ENCODE measurements at places on chromosomes 5 and 9. TPM values are rescaled to one million over a fixed set of nuclear protein-coding genes. Genes with fewer than 3 reads are reported as not detected.

Gene SLC34A1
- total RNA-seq: not detected

Gene PHF19
- total RNA-seq: 35.3 TPM

Gene ARSB
- 12.2 TPM for total RNA-seq

Gene ZNF454
- total RNA-seq: 8.9 TPM

Gene PDZD2
- 113 TPM for total RNA-seq

Gene KIF20A
- total RNA-seq: not detected

Gene PCDHB10
- 13.8 TPM for total RNA-seq

Gene ANKRD31
- total RNA-seq: 0.73 TPM

Gene ELAVL2
- total RNA-seq: 88.4 TPM

Gene FAM153A
- total RNA-seq: 91.1 TPM

Gene NRG2
- 10.7 TPM for total RNA-seq

Gene LCP2
- total RNA-seq: 19.7 TPM

Gene PCDHA2
- 1.7 TPM for total RNA-seq

Gene ACTBL2
- not detected for total RNA-seq

Gene LHX3
- not detected for total RNA-seq

Gene TMEM267
- total RNA-seq: 7.7 TPM

Gene PFN3
- not detected for total RNA-seq

Gene TEX48
- not detected for total RNA-seq

Gene NKD2
- 13.3 TPM for total RNA-seq

Gene ERP44
- total RNA-seq: 17.0 TPM

Gene ALDH7A1
- total RNA-seq: 108 TPM

Gene LCN2
- total RNA-seq: not detected

Gene TPPP
- total RNA-seq: 309 TPM

Gene KIF4B
- 0.83 TPM for total RNA-seq

Gene ANKH
- total RNA-seq: 241 TPM

Gene GAS1
- total RNA-seq: 3.8 TPM

Gene FOXD4L3
- 3.3 TPM for total RNA-seq

Gene FOXD1
- total RNA-seq: 1.5 TPM

Gene SPATA31E1
- not detected for total RNA-seq

Gene SYNPO
- total RNA-seq: 160 TPM

Gene PCSK5
- total RNA-seq: 9.8 TPM

Gene LOX
- 1.9 TPM for total RNA-seq

Gene SMIM15
- 31.8 TPM for total RNA-seq

Gene ANKRD18B
- total RNA-seq: 17.6 TPM

Gene F12
- 3.3 TPM for total RNA-seq

Gene ZDHHC11B
- total RNA-seq: 181 TPM

Gene FOCAD
- total RNA-seq: 127 TPM

Gene OR2V1
- total RNA-seq: not detected

Gene IRX1
- total RNA-seq: not detected

Gene PCDHGB5
- 11.0 TPM for total RNA-seq

Gene OLFML2A
- 5.0 TPM for total RNA-seq

Gene RAB24
- 41.6 TPM for total RNA-seq

Gene LIFR
- 110 TPM for total RNA-seq

Gene CRAT
- total RNA-seq: 50.7 TPM

Gene EXD3
- 37.3 TPM for total RNA-seq

Gene PCDHA4
- 5.1 TPM for total RNA-seq

Gene PCDHGA7
- 6.9 TPM for total RNA-seq

Gene FBP2
- total RNA-seq: not detected

Gene CYSRT1
- total RNA-seq: 1.2 TPM
